ENCODE measurements at places on chromosomes 2 and 18.

- DNase-seq = no peak
These were observed 20.5 kb upstream of the RPL37A start for GRCh38 chr2:216478151-216478550.

DNA sequence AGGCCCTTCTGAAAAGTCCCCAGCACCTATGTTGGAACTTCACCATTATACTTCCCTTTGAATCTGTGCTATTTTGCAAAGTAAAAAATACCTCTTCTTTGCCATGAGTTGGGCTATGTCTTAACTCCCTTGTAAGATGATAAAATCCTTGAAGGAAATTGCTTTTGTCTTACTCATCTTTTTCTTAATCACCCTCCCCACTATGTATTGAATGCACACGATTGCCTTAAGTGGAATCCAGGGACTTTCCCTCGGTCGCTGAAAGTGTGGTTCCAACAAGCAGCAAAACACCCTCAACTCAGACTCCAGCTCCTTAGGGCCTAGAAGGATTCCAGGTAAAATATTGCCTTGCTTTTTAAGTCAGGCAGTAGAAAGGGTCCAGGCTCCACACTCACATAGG, 173.2 kb upstream of the ARL4C start:
- DNase-seq = peak; percentile 62

- DNase-seq = no peak
These were observed 548.8 kb upstream of the ZNF804A start for GRCh38 chr2:184049566-184049965.

- no peak for DNase-seq
These were observed 33.0 kb upstream of the GLS start for GRCh38 chr2:190847504-190848081.

DNA sequence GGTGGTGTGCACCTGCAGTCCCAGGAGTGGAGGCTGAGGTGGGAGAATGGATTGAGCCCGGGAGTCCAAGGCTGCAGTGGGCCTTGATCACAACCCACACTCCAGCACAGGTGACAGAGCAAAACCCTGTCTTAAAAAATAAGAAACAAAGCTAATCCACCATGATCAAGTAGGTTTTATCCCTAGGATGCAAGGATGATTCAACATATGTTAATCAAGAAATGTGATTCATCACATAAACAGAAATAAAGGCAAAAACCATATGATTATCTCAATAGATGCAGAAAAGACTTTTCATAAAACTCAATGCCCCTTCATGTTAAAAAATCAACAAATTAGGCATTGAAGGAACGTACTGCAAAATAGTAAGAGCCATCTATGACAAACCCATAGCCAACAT, 58.1 kb downstream of the CCBE1 start:
- DNase-seq = no peak

DNA sequence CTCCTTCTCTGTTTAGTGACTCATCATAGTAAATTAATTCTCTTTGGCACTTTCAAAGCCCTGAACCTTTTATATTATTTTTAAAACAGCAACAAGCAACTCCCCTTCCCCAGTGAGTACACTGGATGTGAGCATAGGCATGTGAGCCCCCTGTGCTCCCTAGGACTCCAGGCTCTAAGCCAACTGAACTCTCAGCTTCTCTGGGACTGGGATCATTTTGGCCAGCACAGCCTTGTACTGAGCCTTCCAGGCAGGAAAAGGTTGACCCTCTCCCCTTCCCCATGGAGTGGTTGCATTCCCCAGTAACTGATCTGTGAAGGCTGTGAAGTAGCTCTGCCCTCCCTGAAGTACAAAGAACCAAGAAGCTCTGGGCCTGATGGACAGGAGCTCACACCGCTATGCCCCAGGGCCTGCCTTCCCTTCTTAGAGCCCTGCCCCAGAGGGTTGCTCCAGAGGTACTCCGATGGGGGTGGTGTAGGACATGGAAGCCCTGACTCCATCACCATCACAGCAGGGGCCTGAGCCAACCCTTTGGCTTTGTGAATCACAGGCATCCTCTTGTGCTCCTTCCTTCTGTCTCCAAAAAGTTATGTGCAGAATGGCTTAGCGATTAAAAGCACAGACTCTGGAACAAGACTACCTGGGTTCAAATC, 57.8 kb downstream of the ADD2 start:
- DNase-seq = no peak

GRCh38 chr2:46763861-46764260, 151.7 kb downstream of the MCFD2 start:
- no peak for DNase-seq

- peak; percentile 87 for DNase-seq
These were observed 52.2 kb downstream of the CDK15 start for GRCh38 chr2:201858281-201859184.

- no peak for DNase-seq
These were observed 128.0 kb downstream of the HRH4 start for GRCh38 chr18:24588440-24588839.

DNA sequence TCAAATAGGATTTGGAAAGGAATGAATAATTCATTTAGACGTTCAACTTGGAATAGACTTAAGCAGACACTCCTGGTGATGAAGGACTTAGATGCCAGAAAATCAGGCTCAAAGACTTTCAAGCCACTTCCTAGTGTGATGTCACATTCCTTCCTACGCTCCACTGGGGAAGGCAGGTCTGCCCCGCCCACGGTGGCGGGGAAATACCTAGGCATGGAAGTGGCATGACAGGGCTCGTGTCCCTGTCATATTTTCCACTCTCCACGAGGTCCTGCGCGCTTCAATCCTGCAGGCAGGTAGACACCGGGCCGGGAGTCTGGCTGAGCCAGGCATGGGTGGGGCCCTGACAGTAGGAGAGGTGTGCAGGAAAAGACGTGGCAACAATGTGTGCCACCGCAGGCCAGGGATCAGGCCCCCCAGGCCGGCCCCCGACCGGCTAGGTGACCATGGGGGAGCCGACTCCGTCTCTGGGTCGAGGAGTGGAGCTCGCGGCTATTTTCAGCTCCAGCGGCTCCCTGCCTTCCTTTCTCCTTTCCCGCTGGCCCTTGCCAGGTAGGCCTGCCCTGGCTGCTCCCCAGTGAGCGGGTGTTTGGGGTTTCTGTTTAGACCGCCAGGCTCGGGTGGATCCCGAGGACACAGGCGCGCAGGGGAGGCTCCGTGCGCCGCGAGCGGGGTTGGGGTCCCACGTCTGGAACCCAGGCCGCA, at the start of gene IL1RL2:
IL1RL2 (plus strand) TSS at position 233 of the 705 bp plus-strand sequence. CDS start 845 bp downstream, outside the sequence.
- no peak for DNase-seq

DNA sequence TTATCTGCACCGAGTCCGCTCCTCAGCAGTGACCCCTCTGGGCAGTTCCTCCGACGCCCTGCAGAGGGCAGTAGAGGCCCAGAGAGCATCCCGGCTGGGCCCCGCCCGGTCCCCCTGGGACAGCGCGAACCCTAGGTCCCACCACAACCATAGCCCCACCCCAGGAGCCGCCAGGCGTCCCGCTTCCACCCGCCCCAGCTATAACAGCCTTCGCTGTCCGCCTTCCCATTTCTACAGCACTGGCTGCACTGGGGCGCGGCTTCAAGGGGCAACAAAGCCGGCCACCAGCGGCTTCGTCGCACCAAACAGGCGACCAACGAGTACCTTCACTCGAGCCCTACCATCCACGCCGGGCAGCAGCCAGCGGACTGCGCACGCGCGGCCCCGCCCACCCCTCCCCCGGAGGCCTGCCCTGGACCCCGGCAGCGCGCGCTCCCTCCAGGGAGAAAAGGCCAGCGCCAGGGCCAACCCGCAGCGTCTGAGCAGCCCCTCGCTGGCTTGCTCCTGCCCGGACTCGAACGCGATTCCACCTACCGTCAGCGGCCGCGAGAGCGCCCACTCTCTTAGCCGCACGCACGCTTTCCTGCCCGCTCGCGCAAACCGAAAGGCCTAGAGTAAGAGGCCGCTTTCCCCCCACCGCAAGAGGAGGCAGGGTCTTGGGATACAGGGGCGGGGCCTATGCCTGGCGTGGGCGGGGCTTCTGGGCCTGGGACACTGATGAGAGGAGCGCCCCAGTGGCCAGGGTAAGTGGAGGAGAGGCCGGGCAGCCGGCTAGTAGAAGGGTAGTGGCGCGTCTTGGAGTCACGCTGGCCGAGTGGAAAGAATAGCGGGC, at the start of gene NHEJ1:
NHEJ1 (minus strand) TSS at position 630 of the 832 bp plus-strand sequence. CDS start 2,453 bp downstream, outside the sequence.
- peak; percentile 86 for DNase-seq

GRCh38 chr18:76445275-76445674, 49.8 kb downstream of the ZNF516 start:
- DNase-seq = peak; percentile 80

DNA sequence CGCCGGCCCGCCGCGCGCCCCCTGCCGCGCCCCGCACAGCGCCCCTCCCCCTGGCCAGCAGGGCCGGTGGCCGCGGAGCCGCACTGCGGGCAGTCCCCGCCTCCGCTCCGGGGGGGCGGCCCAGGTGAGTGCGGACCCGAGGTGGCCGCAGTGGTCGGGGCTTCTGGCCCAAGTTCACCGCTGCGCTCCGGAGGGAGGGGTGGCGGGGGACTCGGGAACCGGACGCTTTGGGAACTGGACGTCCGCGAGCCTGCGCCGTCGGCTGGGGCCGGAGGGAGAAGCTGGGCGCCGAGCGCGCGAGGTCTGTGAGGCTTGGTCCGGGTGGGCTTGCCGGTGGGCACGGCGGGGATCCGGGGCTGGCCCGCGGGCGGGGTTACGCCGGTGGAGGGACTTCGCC, 591 bp upstream of the LDLRAD4 start:
- no peak for DNase-seq

- DNase-seq = no peak
These were observed 104.5 kb downstream of the EPHA4 start for GRCh38 chr2:221467610-221468009.

DNA sequence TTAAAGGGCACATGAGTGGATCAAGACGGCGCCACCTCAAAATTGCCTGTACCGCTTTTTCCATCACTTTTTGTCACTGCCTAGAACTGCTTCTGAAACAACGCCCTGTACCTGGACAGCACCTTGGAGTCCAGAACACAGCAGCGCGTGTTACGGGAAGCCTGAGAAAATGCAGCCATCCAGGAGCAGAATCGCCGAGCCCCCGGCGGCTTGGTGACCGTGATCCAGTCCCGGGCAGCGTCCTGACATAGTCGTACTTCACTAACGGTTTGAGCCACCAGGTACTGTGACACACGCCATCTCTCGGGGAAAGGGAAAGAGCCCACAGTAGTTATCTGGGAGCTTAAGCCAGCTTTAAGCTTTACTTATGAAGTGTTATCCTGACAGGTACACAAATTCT, 168.9 kb upstream of the SALL3 start:
- no peak for DNase-seq

DNA sequence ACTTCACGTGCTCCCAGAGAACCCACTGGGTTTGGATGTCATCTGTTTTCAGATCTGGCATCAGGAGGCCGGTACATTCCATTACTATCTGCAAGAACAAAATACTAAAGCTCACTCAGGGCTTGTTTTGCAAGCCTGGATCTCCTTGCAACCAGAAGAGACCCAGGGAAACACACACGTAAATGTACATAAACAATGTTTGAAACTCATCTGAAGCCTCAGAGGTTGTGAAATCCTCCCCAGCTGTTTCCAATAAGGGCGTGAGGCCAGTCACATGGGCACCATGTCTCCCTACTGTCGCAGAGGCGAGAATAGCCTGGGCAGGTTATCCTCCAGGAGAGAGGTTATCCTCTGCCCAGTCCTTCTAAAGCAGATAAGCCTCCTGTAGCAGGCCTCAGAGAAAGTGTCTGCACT, 186.9 kb downstream of the GFPT1 start:
- peak; percentile 81 for DNase-seq

GRCh38 chr2:172768401-172768800, 32.8 kb downstream of the RAPGEF4 start:
- no peak for DNase-seq

DNA sequence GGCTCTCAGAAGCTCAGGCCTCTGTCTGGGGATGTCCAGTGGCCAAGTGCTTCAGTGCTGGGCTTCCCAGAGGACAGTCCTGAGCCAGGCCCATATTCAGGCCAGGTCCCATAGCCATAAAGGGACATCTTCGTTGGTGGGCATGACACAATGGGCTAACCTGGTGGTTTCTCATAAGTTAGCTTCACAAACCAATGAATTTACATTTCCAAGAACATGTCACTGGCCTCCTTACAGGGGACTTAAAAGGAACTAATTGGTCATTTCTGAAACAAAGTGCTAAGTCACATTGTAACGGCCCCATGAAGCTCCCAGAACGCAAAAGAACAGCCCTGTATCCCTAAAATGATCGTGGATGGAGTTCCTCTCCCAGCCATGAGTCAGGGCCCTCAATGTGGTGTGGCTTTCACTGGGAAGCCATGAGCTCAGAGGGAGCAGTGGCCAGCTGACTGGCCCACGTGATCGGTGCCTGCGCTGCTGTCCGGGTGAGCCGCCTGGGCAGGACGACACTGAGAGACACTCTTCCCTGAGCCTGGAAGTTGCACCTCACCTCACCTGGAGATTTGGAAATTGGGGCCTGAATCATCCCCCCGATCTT, 163.7 kb upstream of the APCDD1 start:
- DNase-seq = no peak

DNA sequence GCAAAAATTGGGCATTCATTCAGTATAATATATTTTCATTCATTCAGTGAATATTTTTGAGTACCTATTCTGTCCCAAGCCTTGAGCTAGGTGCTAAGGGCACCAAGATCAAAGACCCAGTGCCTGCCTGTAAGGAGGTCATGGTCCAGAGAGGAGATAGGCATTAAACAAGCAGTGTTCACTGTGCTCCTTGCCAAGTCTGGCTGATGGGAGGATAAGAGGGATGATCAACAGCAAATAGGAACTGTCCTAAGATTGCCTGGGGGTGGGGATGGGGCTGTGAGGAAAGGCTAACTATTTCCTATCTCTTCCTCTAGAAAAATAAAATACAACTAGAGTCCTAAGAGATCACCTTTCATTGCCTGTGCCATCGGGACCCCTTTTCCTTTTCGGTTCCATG, 60.4 kb downstream of the SETBP1 start:
- DNase-seq = no peak

DNA sequence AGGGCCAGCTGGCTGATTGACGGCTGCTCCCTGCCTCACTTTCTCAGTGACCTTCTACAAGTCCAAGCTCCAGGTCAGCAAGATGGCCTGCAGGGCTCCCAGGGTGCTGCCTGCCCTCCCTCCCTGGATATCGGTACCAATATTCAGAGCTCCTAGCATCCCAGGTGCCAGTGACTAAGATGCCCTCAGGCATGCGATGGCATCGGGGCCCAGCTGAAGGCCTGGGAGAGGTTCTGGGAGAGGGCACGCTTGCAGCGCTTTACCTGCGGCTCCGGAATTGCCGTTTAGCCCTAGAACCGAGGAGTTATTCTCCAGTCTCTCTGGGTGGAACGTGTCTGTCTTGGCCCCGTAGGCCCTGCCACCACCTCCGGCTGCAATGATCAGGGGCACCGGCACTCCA, 116.8 kb downstream of the CLIP4 start:
- DNase-seq = no peak
